NK-92 treated with Interleukin-12 subunit alpha and Interleukin-12 subunit beta, amount 100 ng/mL, for 24 hours (cell line): ENCODE measurements at places on chromosomes 12 and 14.

DNA sequence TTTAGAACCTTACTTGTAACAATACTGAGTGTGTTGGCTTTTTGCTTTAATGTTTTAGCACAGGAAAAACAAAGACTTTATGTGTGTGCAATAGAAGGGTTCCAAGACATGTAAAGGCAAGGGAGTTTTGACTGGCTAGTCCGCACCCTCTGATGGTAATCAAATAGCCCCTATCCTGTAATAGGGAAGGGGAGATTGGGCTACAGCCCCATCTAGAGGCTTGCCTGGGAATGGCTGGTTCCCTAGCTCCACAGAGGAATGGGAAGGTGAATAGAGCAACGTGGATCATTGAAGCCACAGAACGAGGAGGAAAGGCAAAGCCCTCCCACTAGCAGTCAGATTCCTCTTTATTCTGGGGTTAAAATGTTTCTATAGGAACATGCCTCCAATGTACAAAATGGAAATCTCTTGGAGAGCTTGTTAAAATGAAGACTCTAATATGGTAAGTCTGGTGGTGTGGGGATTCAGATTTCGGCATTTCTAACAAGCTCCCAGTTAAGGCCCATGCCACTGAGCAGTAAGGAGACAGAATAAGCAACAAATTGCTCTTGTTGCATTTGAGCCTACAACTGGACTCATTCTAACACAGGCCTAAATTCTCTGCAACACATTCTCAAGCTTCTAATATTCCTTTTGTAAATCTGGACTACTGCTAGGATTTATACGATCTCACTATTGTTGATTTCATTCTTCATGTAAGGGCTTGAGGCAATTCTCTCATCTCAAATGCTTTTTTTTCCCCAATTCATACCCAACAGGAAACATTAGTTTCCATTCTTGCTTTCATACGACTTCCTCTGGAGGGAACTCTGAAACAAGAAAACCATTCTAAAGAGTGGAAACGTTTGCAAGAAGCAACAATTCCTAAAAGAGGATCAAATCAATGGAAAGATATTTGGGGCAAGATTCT is 57.1 kb downstream of the NIN start:
- no peak for DNase-seq

DNA sequence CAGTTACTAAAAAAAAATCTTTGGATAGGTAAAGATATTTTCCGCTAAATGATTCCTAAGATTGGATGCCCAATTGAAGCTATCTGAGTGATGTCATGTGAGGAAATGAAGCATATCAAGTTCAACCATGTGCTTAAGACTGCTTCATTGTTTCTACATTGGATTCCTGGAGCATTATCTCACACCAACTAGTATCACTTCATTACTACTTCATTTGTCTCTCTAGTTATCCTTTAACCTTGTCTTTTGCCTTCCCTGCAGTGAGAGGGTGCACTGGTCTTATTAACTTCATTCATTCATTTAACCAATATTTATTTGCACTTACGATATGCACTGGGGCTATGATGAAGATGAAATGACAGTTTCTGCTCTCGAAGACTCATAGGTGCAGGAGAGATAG is 198.1 kb downstream of the SLC38A4 start:
- DNase-seq: no peak

GRCh38 chr12:92337128-92337527 is 191.5 kb upstream of the BTG1 start:
- DNase-seq: no peak

- DNase-seq: no peak
Observed at GRCh38 chr12:106234449-106234848, 13.4 kb downstream of the CKAP4 start.

GRCh38 chr12:121515615-121516014 is 65.2 kb downstream of the KDM2B start:
- no peak for DNase-seq

- DNase-seq: no peak
Observed at GRCh38 chr12:57476162-57476992, 3.3 kb downstream of the ARHGAP9 start.

GRCh38 chr12:57851552-57851951 is 5.0 kb upstream of the CTDSP2 start:
- DNase-seq: no peak

- DNase-seq: no peak
Observed at GRCh38 chr14:99578541-99579101, 25.4 kb downstream of the CCDC85C start.

- no peak for DNase-seq
Observed at GRCh38 chr14:73173092-73173735, 36.9 kb downstream of the PSEN1 start.

DNA sequence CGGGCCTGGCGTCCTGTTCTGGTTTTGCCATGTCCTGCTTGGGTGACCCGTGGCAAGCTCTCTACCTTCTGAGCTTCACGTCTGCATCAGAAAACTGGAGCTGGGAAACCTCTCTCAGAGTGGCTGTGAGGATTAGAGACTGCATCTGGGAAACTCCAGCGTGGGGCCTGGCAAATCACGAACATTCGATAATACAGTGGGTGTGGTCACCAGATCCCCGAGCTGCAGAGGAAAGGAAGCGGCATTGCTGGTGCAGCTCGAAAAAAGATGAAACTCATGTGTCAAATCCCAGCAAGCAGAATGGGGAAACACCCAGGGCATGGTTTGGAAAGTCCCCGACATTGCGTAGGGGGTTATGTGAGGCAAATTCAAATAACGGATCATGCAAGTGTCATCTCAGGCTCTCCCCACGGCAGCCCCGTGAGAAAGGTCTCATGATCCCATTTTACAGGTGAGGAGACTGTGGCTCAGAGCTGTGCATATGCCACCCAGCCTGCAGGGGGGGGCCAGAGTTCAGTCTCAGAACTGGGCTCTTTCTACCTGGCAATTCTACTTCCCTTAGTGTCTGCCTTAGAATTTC is 98.1 kb upstream of the VRK1 start:
- DNase-seq: peak; percentile 8

GRCh38 chr14:90567991-90568390 is 171.2 kb downstream of the CALM1 start:
- DNase-seq: no peak

DNA sequence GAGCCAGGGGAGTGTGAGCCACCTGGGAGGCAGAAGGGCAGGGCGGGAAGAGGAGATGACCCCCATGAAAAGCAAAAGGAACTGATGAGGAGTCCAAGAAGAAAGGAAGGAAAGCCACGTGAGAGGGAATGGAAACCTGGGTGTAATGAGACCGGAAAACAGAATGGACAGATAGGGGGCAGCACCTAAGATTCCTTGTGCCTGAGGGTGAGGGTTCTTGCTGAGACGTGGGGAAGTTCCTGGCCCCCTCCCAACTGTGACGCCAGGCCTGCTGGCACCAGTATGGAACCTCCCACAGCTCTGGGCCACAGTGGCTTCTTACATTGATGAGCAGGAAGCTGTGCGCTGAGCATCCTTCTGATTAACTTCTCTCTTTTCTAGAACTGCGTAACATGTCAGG is 30.8 kb downstream of the TTC7B start:
- DNase-seq: no peak

GRCh38 chr12:121789800-121790728 is 3.4 kb downstream of the RHOF start:
- DNase-seq: peak; percentile 83

DNA sequence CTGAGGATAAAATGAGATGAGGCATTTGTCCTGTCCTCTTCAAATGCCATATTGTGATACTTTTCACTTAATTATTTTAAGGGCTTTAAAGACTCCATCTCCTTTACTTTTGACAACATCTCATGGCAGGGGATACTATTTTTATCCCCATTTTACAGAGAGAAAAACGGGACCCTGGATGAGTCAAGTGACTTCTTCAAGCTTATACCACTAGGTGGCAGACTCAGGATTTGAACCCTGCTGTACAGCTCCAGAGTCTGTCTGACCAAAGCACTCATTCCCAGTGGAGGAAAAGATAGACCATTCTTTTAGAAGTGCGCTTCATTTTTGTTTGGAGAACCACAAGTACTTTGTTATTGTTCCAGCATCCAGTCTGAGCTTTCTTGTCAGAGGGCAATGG is 1.7 kb upstream of the SMOC1 start:
- no peak for DNase-seq

DNA sequence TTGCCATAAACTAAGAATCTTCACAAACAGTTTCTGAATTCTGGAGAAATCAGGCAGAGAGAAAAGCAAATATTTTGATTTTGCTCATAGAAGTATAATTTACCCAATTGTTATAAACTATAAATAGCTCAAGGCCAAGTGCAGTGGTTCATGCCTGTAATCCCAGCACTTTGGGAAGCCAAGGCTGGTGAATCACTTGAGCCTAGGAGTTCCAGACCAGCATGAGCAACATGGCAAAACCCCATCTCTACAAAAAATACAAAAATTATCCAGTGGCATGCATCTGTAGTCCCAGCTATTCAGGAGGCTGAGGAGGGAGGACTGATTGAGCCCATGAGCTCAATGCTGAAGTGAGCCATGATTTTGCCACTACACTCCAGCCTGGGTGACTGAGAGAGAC is 19.6 kb upstream of the MMP19 start:
- DNase-seq: no peak

DNA sequence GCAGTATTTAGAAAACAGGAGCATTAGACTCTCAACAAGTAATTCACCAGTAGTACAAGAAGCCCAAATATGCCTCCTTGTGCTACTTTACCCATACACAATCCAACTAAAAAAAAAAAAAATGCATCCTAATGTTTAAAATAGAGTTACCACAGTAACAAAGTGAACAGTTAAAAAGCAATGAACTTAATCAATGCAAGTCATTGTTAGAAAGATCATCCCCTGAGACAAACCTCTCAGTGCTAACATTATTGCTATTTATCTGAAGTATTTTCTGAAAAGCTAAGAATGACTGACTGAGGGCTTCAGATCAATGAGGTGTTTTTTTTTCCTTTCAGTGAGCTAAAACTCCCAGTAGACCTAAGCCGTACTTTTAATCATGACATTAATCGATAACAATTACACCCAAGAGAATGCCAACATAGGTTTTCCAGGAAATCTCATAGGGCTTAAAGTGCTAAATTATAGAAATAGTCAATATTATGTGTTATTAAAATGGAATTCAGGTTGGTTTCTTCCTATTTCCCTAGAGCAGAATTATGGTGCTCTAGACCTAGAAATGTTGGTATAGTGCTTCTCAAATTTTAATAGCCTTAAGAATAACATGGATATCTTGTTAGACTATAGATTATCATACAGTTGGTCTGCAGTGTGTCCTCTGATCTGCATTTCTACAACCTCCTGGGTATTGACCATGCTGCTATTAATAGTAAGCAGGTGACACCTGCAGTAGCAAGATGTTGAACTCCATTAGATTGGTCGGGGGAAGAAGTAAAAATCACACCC is 123.0 kb downstream of the PRKD1 start:
- DNase-seq: no peak

- DNase-seq: no peak
Observed at GRCh38 chr12:123233505-123234308, 471 bp downstream of the MTRFR start.

DNA sequence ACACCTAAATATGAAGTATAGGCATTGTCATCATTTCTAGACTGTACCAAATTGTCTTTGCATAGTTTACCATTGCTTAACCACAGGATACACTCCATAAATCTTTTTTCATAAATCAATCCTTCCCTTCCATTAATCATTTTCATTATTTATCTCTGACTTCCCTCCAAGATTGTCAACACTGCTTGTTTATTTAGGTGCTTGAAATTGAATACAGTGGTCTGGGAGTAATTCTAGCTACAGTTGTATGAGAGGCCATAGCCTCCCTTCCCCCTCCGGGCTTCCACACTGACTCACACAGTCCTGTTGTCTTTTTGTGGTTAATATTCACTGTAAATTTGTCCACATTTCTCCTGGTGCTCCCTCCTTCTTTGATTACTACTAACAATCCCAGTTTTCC is 114.2 kb upstream of the ARID2 start:
- no peak for DNase-seq
